GM23248 (cell line): ENCODE measurements at places on chromosomes 3 and 15. TPM values are rescaled to one million over a fixed set of nuclear protein-coding genes. Genes with fewer than 3 reads are reported as not detected.

GRCh38 chr3:17075907-17076306, 191.2 kb downstream of the PLCL2 start:
- no peak for DNase-seq

DNA sequence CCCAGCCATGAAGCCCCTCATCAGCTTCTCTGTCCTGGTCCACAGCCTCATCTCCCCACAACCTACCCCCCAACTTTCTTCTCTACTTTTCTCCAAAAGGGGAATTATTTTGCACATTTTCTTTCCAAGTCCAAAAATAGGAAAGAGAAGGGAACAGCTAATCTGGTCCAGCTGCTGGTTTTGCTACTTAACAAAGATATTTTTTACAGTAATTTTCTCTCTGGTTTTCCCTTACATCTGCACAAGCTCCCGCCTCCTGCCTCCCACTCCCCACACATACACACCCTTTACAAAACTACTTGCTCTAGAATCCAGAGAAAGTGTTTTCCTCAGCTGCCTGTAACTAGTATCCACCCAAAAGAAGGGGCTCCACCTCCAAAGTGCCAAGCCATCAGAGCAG, 177.2 kb downstream of the POLR2M start:
- no peak for DNase-seq

DNA sequence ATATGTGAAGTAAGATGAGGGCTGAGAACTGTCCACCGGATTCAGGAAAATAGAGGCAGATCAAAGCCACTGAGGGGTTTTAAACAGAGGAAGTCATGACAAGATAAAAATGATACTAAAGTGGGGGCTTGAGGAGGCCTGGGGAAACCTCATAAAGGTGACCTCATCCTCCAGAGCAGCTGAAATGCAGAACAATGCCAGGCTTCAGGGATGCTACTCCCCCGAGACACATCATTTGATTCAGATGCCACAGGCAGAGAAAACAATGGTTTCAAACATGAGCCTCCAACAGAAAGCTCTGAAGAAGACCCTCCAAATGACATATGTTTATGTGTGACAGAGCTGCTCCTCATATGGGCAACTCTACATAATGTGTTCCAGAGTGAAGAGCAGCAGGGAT, 6.4 kb downstream of the CFAP20DC start:
- no peak for DNase-seq

GRCh38 chr3:147304756-147305155, 101.6 kb downstream of the ZIC4 start:
- peak; percentile 47 for DNase-seq

GRCh38 chr15:53670701-53671100, 88.8 kb downstream of the WDR72 start:
- DNase-seq = no peak

DNA sequence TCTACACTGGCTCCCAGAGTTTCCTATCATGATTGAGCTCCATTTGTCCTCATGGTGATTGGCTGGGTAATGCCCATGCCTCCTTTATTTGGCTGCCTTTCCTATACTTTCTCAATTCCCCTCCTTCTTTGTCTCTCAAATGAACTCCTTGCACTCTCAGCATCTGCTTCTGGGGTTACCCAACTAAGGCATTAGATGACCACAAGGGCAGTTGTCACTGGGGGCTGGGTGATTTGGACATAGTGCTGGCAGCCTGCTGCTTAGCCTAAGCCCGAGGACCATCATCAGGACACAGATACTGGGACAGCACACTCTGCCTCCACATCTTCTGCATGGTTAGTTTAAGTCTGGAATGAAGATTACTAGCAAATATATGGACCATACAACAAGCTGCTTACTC, 49.2 kb upstream of the LRRFIP2 start:
- DNase-seq = no peak

MUC4 gene
- total RNA-seq = not detected in 2 replicates

TRPM1 gene
- not detected in 2 replicates for total RNA-seq

SYNPR gene
- not detected in 2 replicates for total RNA-seq
